Panc1 (cell line): ENCODE measurements at places on chromosomes 1 and 21.

DNA sequence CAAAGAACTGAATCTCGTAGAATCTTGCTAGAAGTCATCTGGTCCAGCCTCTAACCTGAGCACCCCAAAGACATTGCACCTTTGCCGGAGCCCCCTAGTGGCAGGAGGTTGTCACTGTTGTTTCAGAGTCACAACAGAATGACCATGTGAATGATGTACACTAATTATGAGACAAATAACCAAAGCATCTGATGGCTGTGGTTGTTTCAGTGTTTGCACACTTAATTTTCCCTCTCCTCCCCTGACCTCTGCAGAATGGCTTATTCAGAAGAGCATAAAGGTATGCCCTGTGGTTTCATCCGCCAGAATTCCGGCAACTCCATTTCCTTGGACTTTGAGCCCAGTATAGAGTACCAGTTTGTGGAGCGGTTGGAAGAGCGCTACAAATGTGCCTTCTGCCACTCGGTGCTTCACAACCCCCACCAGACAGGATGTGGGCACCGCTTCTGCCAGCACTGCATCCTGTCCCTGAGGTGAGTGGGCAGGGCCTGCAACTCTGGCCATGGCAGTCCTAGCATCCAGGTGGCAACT lies 26.4 kb downstream of the TRAF5 start:
- no peak overlapping the region for H3K4me3 ChIP-seq
- no peaks in the 10 kb centered on the region for H3K36me3 ChIP-seq
- H3K4me1 ChIP-seq: no peaks in the 10 kb centered on the region

- no peak overlapping the region for H3K4me3 ChIP-seq
- no peaks in the 10 kb centered on the region for H3K36me3 ChIP-seq
- H3K4me1 ChIP-seq: no peaks in the 10 kb centered on the region
- H3K27me3 ChIP-seq: no peaks in the 10 kb centered on the region
Measured at GRCh38 chr1:42152119-42152518, 1.1 kb upstream of the GUCA2B start.

DNA sequence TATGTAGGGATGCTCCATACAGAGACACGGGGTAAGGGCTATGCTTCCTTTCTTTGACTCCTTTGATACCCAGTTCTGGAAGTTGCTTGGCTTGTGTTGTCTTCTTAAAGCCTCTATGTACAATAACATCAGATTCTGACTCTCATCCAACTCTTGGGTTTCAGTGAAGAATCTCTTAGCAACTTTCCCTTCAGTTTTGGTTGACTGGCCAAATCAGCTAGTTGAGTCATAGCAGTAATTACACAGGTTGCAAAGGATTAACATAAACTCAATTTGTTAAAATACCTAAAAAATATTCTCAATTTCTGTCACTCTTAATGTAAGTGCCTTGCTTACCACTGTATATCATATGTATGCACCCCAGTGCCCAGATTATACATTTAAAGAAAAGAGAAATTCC lies 9.2 kb downstream of the CD1E start:
- no peak overlapping the region for H3K4me3 ChIP-seq
- no peak for DNase-seq
- H3K27me3 ChIP-seq: no peaks in the 10 kb centered on the region
- H3K27ac ChIP-seq: no peak overlapping the region
- H3K4me1 ChIP-seq: no peaks in the 10 kb centered on the region

DNA sequence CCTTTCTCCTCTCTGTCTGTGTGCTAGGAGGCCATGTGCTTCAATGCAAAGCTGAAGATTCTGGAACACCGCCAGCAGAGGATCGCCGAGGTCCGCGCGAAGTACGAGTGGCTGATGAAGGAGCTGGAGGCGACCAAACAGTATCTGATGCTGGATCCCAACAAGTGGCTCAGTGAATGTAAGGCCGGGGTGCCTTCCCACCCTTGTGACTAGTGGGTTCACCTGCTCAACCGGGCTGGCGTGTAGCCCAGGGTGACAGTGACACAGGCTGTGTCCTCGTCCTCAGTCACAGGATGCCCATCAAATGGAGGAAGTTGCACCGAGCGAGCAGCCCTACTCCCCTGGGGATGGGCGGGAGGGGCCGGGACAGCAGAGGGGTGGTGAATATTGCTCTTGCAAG lies 544.1 kb downstream of the KIF26B start:
- H3K4me3 ChIP-seq: no peak overlapping the region
- H3K4me1 ChIP-seq: no peaks in the 10 kb centered on the region
- no peak for DNase-seq
- H3K27ac ChIP-seq: no peak overlapping the region

GRCh38 chr1:75345538-75346292 lies 211.5 kb downstream of the LHX8 start:
- H3K27me3 ChIP-seq: no peaks in the 10 kb centered on the region

GRCh38 chr1:86052948-86053698 lies 103.4 kb downstream of the COL24A1 start:
- no peak for DNase-seq
- no peak overlapping the region for H3K27ac ChIP-seq
- H3K4me3 ChIP-seq: no peak overlapping the region

DNA sequence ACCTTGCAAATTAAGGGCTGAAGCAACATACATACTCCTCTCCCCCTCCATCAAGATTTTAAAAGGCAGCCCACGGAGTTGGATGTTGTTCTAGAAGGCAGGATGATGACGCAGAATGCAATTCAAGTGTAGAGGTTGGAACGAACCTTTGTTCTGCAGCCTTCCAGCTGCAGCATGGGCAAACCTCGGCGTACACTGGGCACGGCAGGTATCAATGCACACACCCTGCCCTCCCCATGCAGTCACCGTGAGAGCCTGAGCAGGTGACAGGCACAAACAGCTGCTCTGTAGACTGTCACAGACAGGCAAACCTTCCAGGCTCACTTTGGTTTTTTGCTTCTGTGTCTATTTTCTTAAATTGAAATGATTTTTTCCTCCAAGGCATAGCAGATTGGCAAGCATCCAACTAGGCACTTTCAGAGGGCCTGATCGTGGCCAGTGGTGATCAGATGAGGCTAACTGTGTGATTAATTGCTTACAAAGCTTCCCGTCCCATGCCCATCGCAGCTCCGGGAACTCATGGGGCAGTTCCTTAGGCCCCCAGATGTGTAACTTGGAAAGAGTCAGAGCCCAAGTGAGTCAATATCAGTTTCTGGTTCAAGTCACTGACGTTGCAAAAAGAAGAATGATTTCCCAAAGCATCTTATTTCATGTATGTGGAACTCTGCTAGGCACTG lies 82.3 kb downstream of the ITPKB start:
- H3K27ac ChIP-seq: no peak overlapping the region
- no peaks in the 10 kb centered on the region for H3K36me3 ChIP-seq
- no peak overlapping the region for H3K4me3 ChIP-seq

GRCh38 chr21:44010429-44010828 lies 1.7 kb upstream of the TRAPPC10 start:
- H3K27ac ChIP-seq: no peak overlapping the region
- H3K36me3 ChIP-seq: no peaks in the 10 kb centered on the region; the same call in 1 of the 2 replicates
- H3K4me1 ChIP-seq: peaks cover 12% of the 10 kb centered on the region
- H3K4me3 ChIP-seq: no peak overlapping the region

DNA sequence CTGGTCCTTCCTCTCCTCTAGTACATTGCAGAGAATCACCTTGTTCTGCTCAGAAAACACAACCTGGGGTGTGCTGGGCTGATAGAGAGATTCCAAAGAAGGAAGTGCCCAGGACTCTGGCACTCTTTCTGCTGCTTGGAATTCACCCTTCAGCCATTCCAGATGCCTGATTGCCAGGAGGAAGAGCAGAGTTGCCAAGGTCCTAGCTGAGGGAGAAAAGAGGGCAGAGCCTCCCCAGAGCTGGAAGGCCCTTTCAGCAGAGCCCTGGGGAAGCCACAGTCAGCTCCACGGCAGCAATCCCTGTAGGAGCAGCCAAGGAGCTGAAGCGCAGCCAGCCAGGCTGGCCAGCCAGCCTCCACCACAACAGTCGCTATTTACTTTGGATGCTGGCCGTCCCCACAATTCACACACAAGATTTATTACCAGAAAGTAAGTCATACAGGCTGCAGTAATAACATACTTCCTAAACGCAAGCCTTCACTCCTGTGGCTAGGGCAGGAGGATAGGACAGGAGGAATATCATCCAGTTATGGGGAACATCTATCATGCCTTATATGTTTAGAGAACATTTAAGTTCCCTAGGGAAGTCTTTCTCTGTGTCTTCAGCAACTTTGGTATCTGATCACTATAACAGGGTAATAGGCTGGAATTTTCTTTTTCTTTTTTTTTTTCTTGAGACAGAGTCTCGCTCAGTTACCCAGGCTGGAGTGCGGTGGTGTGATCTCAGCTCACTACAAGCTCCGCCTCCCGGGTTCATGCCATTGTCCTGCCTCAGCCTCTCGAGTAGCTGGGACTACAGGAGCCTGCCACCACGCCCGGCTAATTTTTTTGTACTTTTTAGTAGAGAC lies 36.6 kb upstream of the SLC44A3 start:
- no peaks in the 10 kb centered on the region for H3K27me3 ChIP-seq
- H3K36me3 ChIP-seq: no peaks in the 10 kb centered on the region
- H3K4me3 ChIP-seq: no peak overlapping the region
- no peak for DNase-seq

DNA sequence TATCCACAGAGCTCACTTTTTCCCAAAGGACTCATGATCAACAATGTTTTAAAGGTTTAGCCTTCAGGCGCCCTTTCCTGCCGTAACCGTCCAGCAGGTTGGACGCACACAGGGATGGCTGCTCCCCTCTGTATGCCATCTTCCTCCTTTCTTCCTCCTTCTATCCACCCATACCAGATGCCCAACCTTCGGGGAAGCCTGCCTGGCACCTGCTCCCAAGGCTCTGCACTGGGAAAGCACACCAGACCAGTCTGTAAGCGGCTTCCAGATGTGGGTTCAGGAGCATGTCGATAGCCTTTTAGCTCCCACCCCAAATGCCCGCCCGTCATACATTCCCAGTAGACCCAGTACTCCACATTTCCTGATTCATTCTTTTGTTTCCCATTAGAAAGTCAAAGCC lies 52.9 kb downstream of the STUM start:
- H3K4me1 ChIP-seq: no peaks in the 10 kb centered on the region
- no peak overlapping the region for H3K27ac ChIP-seq
- no peaks in the 10 kb centered on the region for H3K36me3 ChIP-seq
- peaks cover 3% of the 10 kb centered on the region; the same call in 1 of the 2 replicates for H3K27me3 ChIP-seq
- DNase-seq: no peak
- no peak overlapping the region for H3K4me3 ChIP-seq

DNA sequence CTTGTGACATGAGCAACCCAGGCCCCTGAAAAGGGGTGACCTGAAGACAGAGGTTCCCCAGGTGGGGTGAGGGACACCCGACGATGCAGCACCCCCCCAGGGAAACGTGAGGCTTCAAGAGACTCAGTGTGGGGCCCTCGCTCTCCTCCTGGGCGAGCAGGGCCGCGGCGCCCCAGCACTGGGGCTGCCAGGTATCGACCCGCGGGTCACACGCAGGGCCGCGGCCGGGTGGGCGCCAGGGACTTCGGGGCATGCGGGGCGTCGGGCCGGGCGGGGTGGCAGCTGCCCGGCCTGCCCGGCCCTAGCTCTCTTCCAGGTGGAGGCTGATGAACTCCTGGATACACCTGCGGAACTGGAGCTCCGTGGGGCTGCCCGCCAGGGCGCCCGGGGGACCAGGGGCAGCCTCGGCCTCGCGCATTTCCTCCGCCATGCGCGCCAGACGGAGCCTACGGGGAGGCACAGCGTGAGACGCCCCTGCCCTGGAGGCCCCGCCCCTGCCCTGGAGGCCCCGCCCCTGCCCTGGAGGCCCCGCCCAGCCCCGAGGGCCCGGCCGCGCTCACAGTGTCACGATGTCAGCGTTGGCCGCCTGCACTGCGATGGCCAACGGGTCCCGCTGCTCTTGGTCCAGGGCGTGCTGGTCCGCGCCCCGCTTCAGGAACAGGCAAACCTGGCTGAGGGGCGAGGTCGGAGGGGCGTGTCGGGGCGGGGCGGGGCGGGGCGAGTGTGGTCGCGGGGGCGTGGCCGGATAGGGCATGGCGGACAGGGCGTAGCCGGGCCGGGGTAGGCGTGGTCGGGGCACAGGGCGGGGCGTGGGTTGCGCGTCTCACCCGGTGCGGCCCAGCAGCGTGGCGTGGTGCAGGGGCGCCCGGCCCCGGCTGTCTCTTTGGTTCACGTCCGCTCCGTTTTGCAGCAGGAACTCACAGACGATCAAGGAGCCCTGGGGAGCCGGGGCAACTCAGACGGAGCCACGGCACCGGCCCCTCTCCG lies 13.3 kb downstream of the SCNN1D start:
- H3K4me3 ChIP-seq: no peak overlapping the region
- peaks cover 12% of the 10 kb centered on the region for H3K4me1 ChIP-seq
- H3K36me3 ChIP-seq: no peaks in the 10 kb centered on the region
- H3K27me3 ChIP-seq: no peaks in the 10 kb centered on the region
- no peak overlapping the region for H3K27ac ChIP-seq

GRCh38 chr1:209561532-209561931 lies 22.0 kb upstream of the CAMK1G start:
- H3K4me3 ChIP-seq: no peak overlapping the region
- H3K27me3 ChIP-seq: no peaks in the 10 kb centered on the region
- no peaks in the 10 kb centered on the region for H3K4me1 ChIP-seq
- H3K36me3 ChIP-seq: no peaks in the 10 kb centered on the region
- no peak for DNase-seq

DNA sequence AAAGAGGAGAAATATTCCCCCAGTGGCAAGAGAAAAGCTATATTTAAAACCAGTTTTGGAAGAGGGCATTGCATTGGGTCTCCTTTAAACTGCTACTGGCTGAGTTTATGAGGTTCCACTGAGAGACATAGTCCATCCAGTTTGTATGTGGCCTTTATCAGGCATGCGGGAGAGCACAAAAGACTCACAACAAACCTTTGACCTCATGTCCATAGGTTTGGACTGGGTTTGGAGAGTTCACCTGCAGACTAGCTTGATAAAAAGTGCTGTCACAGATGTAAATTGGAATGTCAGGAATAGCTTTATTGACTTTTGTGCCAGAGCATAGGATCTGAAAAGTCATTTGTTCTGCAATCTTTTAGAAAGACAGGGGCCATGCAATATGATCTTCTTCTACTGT lies 131.0 kb upstream of the NRIP1 start:
- H3K4me3 ChIP-seq: no peak overlapping the region
- no peaks in the 10 kb centered on the region for H3K36me3 ChIP-seq
- H3K27ac ChIP-seq: no peak overlapping the region
- no peaks in the 10 kb centered on the region for H3K4me1 ChIP-seq
- no peaks in the 10 kb centered on the region for H3K27me3 ChIP-seq
